ENCODE measurements at places on chromosomes 5 and 9.

- no peak for DNase-seq
Observed at GRCh38 chr9:109212768-109213167, 45.7 kb upstream of the FRRS1L start.

DNA sequence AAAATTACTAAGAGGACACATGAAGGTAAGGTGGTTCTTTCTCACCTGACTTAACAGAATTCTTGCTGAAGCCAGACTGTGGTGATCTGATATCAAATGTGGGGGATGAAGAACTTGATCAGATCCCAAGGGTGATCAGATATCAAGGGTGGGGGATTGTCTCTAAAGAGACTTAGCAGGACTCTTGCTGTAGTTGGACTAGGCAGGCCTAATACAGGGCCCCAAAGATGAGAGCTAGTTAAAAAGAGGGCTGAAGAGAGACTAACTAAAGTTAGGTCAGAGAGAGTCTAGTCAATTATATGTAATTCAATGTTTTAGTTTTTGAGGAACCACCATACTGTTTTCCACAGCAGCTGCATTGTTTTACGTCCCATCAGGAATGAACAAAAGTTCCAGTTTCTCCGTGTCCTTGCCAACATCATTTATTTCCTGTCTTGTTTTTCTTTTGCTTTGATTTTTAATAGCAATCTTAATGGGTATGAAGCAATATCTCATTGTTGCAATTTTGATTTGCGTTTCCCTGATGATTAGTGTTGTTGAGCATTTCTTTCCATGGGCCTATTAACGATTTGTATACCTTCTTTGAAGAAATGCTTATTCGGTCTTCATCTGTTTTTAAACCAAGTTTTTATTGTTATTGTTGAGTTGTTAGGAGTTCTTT lies 77.6 kb upstream of the ALDH1A1 start:
- no peak for DNase-seq

DNA sequence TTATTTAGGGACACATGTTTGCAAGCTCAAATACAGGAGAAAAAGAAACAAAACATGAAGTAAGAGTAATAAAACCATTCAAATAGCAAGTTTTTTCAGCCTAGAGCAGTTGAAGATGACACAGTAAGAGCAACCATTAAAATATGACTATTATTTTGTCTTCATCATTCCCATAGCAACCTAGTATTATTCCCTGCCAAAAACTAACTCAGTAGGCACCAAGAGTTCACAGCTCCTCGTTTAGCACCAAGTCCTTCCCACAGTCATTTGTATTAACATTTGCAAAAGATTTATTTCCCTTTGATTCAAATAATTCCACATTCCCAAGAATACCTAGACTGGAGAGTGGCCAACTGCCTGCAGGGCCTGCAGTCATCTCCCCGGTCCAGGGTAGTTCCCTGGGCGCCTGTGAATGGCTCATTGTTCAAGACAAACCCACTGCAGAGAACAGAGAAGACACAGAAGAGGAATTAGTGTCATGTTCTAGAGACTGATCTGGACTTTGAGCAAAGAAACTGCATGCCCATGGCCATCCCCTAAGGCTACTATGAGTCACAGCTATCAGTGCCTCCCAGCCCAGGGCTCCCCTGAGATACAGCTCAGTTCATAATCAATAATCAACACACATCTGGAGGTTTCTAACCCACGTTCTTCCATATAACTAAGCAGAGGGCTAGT lies 139.1 kb upstream of the MAP3K1 start:
- no peak for DNase-seq

- peak; percentile 87 for DNase-seq
Observed at GRCh38 chr5:74641735-74642542, 1.4 kb upstream of the ENC1 start.

DNA sequence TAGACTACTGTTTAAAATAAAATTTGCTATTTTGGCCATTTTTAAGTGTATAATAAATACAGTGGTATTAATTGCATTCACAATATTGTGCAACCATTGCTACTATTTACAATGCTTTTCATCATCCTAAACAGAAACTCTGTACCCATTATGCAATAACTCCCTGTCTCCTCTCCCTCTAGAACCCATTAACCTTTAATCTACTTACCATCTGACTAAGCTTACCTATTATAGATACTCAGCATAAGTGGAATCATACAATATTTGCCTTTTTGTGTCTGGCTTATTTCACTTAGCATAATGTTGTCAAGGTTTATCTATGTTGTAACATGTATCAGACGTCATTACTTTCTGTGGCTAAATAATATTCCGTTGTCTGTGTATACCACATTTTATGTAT lies 25.9 kb downstream of the CD14 start:
- DNase-seq: peak; percentile 59

GRCh38 chr5:91049112-91049511 lies 334.0 kb downstream of the ARRDC3 start:
- no peak for DNase-seq

GRCh38 chr5:149745212-149745942 lies 15.3 kb downstream of the PPARGC1B start:
- DNase-seq: no peak

- DNase-seq: no peak
Observed at GRCh38 chr9:94613003-94613402, 19.4 kb upstream of the FBP2 start.

DNA sequence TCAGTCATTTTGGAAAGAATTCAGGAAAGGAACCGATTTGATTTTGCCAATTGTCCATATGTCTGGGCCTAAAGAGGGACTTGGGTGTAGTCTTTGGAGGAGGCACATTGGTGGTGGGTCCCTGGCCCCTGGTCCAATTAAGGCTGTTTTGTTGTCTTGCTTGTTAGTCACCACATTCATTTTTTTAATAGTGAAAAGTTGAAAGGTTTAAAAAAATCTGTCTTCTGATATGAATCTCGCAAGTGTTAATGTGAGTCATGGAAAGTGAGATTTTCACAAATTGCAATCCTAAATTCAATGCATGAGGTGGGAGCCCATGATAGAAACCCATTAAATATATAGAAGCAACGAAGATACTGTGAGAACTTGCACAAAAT lies 165.9 kb upstream of the OTULINL start:
- no peak for DNase-seq

Data from suppressor macrophage treated with lipopolysaccharide for 4 hours (primary cell).